ENCODE measurements at places on chromosomes 4 and X.

GRCh38 chr4:185513489-185514181, 21.7 kb downstream of the PDLIM3 start:
- peak; percentile 85 for DNase-seq

- DNase-seq, result no peak
Observed at GRCh38 chr4:5572114-5572513, 136.2 kb downstream of the EVC2 start.

DNA sequence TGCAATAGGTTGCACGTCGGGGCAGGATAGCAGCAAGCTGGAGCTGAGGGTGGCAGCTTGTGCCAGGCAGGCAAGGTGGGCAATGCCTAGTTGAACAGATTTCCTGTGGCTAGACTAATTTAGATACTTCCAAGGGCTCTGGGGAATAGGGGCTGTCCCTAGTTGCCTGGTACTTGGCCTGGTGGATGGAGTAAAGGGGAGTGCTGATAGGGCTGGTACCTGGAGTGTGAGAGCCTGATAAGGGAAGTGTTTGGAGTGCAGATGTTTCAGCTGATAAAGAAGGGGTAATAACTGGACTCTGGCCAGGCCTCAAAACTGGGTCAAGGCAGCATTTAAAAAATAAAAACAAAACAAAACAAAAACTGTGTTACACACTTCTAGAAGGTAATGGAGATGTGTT, 665.5 kb downstream of the CCSER1 start:
- no peak for DNase-seq

DNA sequence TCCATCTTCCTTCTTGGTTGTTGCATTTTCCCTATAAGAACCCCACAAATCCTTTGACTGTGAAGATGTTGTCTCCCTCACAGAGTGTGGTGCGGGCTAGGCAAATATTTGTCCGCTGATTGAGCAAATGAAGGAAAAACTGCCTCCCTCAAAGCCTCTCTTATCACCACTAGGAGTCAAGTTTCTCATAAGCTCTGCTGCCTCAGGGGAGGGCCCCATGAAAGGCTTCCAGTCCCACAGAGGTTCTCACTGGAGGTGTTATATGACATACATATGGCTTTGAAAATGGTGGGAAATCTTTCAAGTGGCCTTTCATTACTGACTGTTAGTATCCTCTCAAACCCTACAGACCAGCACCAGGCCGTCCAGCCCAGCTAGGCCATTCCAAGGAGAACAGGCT, 9.3 kb downstream of the VGLL1 start:
- DNase-seq, result no peak

DNA sequence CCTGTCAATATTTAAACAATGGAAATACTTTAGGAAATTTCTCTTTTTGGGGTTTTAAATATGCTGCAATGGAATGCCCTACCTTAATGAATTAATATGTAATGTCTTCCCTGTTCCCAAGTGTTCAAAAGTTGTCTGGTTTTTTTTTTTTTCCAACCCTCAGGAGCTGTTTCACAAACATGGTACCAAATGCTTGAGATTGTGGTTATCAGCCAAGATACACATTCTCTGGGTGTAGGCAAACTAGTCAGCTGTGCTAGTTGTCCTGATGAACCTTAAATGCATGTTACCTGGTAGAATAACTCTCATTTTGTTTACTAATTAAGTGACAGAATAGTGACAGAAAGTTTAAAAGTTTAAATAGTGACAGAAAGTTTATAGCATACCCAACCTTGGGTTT, 50.7 kb downstream of the FHL1 start:
- DNase-seq, result no peak
